ENCODE measurements at places on chromosomes 2 and 18. TPM values are rescaled to one million over a fixed set of nuclear protein-coding genes. Genes with fewer than 3 reads are reported as not detected.

The ELOA2 gene
- total RNA-seq = not detected

- DNase-seq = no peak
Measured at GRCh38 chr2:118817469-118817868, 30.0 kb downstream of the EN1 start.

GRCh38 chr2:234133004-234133403 lies 82.5 kb downstream of the SPP2 start:
- DNase-seq = no peak

- DNase-seq = no peak
Measured at GRCh38 chr2:154603682-154604081, 94.8 kb upstream of the KCNJ3 start.

DNA sequence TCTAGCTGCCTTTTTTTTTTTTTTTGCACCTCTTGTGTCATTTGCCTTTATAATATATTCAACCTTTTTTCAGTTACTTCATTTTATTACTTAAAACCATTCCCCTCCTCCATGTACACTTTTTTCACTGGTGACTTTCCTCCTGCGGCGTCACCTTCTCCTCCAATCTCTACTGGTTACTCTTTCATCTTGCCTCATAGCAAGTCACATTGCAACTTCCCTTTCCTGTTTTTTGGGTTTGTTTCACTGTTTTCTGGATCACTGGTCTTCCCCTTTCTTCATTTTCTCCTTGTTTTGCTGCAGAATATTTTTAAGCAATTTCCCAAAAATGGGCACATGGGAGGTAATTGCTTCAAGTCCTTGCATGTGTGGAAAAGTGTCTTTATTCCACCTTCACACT lies 37.7 kb upstream of the GPR155 start:
- DNase-seq = no peak

DNA sequence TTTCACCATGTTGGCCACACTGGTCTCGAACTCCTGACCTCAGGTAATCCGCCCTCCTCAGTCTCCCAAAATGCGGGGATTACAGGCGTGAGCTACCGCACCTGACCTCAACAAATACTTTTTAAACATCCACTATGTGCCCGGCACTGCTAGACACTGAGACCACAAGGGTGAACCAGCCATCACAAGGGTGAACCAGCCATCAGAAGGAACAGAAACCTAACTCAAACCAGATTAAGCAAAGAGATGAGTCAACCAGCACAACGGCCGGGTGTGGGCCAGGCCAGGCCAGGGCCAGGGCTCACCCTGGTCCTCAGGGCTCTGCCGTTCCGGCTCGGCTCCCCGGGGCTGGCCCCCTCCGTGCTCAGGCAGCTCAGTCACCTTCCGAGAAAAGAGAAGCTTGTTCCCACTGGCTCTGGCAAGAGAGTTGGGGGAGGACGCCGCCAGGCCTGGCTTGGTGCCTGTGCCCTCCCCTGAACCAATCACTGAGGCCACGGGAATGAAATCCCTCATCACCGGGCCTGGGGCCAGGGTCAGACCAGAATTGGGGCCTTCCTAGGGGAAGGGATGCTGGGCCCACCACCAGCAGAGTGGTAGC lies 4.4 kb downstream of the TEX44 start:
- DNase-seq = no peak

- no peak for DNase-seq
Measured at GRCh38 chr2:100924122-100924519, 78.0 kb upstream of the RPL31 start.

DNA sequence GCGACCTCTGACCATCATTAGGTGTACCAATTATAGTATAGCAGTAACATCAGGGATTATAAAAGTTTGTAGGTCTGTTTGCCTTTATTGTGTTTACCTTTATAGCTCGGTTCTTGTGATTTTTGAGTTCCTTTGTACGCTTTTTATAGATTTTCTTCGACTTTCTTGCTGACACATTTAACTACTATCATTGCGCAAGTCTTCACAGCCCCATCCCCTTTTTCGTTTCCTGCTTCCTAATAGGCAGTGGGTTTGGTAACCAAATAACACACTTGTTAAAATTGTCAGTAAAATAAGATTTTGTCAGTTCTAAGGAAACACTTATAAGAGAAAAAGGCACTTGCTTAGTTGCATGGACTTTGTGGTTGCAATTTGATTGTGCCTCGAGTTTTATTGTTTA lies 541.5 kb downstream of the LRP1B start:
- no peak for DNase-seq

Measured in left colon (tissue), 2 donors.